AG20443 (cell line): ENCODE measurements at places on chromosomes 5 and 9.
A peak's percentile ranks its signal among the peaks of the same experiment; 100 is the strongest.

DNA sequence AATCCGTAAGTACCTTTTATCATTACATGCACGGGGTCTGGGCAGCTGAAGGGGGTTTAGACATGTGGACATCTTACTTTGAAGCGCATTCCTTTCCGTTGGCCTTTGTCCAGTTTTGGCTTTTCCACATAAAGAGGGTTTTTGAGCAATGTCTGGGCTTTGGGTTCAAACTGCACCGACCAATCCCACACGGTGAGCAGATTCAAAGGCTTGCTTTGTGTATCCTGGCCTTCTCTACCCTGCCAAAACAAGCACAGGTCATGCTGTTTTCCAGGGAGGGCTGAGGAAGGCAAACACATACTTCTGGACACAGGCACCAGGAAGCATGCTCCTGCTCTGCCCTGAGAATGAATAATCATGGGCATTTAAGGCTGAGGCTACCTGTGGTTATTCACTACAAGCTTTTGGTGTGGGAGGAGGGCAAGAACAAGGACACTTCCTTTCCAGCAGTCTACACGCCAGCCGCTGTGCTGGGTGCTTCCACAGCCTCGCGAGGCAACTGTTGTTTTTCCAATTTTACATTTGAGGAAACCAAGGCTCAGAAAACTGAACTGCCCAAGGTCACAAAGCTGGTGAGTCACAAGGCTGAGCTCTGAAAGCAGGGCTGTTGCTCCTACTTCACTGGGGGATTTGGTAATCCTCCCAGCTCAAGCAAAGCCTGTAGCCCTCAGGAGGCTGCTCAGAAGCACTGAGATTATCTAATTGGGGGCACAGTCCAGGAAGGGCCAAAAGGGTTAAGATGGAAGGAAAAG lies 59.8 kb upstream of the GOLPH3 start:
- DNase-seq, result peak; percentile 57

DNA sequence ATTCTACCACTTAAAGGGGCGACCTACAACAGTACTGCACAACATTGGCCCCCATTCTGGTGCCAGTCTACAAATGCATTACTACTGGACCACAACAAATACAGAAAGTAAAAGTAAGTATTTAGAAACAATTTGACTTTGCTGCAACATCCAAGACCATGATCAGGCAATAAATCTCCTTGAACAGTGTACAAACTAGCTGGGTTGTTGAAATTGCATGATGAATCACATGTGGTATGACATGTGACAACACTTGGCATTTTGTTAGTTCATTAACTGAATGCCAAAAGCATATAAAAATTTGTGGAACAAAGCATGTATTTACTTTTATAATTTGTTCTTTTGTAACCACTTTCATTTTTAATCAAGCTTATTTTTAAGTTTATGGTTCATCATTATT lies 270.5 kb downstream of the NFIB start:
- no peak for DNase-seq

DNA sequence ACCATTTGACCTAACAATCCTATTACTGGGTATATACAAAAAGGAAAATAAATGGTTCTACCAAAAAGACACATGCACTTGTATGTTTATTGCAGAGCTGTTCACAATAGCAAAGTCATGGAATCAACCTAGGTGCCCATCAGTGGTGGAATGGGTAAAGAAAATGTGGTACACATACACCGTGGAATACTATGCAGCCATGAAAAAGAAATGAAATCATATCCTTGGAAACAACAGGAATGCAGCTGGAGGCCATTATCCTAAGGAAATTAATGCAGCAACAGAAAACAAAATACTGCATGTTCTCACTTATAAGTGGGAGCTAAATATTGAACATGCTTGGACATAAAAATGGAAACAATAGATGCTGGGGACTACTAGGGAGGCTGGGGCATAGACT lies 534.1 kb upstream of the SGCD start:
- DNase-seq, result no peak

- DNase-seq, result peak; percentile 90
Measured at GRCh38 chr9:2016408-2017330, 1.5 kb downstream of the SMARCA2 start.

- no peak for DNase-seq
Measured at GRCh38 chr5:149798466-149798865, 68.4 kb downstream of the PPARGC1B start.

- DNase-seq, result peak; percentile 68
Measured at GRCh38 chr5:54761213-54761701, 224.1 kb downstream of the ESM1 start.

DNA sequence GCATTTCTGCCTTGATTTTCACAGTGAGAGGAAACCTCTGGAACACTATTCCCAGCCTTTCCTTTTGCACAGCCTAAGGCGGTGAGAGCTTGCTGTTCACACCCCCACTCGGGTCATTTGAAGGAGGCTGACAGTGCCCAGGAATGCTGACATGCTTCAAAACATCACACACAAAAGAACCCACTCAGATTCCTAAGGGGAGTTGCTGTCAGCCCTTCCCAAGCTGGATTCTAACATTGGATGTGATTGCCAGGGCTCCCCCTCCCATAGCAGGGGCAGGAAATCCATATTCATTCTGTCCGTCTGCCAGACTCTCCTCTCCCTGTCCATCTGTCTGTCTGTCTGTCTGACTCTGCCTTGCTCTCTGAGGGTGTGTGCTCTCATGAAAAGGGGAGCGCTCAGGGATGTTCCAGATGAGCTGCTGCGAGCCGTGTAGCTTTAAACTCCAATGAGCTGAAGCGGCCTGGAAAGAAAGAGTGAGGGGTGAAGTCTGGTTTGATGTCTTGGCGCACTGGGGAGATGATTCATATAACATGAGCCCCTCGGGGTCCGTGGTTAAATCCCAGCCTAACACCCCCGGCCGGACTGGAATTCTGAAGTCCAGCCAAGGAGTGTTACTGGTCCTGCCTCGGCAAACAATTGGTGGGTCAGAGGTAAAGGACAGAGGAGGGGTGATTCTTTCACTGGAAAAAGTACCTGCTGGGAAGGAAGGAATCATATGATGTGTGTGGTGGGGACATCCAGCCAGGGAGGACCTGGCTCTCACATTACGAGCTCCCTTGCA lies 517.0 kb downstream of the CCDC171 start:
- DNase-seq, result no peak

DNA sequence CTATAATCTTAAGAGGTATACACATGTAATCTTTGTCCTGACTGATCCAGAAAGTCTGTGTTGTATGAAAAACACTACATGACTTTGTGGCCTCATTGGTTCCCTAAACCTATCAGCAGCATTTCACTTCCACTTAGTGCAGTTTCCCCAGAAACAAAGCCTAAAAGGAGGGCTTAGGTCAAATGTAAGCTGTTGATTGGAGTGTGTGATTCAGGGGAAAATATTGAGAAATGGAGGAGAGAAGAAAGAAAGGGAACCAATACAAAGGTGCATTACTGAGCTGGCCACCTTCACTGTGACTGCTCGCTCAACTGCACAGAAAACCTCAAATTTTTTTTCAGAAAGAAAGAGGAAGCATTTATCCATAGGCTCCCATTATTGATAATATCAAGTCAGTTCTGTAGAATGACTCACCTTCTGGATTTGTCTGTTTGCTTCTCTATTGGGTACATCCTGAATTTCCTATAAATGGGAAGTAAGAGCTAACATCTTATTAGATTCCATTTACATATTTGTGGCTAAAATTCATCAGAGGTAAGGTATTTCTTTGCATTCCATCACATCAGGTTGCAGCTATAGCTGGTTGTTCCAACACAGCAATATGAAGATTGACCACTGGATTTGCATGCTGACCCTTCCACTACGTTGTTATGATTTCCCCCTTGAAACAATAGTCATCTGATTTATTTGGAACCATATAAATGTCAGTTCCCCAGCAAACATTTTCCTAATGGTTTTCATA lies 10.3 kb upstream of the FST start:
- DNase-seq, result no peak

DNA sequence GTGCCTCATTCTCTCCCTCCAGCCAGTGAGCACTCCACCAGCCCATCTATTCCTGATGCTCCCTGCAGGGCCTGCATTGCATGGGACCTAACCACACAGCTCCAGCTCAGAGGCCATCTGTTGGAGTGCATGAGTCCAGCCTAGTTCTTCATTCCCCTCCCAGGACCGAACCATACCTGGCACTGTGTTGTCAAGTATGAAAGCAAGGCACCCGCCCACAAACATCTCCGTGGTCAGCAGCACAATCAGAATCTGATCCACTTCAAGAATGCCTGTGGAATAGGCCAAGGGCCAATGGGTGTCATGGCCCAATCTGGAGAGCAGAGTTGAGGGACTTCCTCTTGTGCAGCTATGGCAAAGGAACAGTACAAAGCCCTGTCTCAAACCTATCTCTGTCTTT lies 5.9 kb downstream of the SLC23A1 start:
- no peak for DNase-seq

DNA sequence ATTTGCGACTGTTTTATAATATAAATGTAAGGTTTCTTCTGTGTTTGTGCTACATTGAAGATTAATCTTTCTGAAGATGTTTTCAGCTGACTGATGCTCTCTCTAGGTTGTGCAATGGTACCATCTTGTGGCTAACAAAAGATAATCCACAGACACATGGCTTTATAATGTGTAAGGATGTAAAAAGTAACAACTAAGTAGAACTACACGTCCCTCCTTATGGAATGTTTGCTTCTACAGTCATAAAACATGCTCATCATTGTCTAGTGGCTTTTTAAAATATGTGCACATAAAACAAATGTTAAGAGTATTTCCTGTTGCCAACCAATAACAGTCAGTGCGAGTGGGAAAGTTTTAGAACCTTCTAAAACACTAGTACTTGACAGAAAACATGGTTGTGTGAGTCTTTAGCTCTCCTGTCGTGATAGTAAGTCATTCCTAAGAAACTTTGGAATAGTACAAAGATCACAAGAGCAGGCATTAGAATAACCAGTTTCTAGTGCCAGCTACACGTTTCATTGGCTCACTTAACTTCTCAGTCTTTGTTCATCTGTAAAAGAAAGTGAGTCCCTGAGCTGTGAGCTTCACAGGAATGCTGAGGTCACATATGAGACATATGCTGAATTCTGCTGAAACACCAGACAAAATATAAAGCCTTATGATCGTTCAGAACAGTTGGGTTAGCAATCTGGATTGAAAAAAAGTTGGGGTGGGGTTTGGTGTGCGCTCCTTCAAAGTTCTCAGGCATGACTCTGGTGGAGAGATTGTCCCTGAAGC lies 75.7 kb upstream of the GLIS3 start:
- peak; percentile 72 for DNase-seq

GRCh38 chr5:175575301-175575700 lies 82.6 kb upstream of the HRH2 start:
- DNase-seq, result no peak

DNA sequence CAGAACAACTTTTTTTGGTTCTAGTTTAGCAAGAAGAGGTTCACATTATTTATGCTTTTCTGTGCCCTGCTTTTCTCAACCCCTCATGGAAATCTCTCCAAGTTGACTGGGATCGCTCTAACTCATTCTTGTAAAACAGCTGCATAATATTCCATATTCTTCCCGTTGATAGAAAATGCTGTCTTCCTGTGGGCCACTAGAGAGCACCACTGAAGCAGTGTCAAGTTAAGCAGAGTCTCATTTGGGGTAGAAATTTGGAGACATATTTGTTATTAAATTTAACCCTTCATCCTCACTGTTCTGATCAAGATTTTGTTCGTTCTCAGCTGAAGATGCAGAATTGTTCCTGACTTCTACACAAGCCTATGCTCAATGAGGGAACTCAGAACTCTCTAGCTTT lies 140.1 kb downstream of the CEMIP2 start:
- peak; percentile 13 for DNase-seq

DNA sequence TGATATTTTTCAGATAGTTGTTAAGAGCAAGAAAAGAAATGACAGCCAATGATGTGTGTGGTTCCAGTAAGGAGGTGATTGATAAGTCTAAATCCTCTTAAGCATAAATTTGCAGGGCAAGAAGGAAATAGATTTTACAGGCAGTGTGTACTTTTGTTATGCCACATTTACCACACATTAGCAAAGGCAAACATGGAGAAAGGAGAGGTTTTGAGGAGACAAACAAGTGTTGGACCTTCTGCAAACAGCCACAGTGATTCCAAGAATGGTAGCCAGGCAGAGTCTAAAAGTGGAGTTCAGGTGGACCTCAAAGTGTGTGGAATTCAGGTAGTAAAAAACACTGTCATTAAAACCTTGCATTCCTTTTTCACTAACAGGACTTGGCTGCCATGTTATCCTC lies 295.9 kb upstream of the ITGA1 start:
- no peak for DNase-seq

DNA sequence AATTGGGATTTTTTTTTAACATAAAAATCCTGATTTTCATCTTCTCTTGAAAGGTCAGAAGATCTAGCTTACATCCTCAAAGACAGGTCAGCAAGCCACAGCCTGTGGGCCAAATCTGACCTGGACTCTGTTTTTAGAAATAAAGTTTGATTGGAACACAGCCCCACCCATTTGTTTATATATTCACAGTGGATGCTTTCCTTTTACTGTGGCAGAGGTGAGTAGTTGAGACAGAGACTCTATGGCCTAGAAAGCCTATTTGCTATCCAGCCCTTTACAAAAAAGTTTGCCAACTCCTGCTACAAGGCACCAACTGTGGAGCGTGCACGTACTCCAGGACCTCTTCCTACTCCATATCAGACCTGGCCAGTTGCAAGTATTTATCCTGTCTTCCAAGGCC lies 13.4 kb upstream of the CCNJL start:
- no peak for DNase-seq

GRCh38 chr5:9337928-9338595 lies 207.8 kb downstream of the SEMA5A start:
- peak; percentile 64 for DNase-seq
